HCEC 1CT (cell line): ENCODE measurements at places on chromosomes 5 and 9.

DNA sequence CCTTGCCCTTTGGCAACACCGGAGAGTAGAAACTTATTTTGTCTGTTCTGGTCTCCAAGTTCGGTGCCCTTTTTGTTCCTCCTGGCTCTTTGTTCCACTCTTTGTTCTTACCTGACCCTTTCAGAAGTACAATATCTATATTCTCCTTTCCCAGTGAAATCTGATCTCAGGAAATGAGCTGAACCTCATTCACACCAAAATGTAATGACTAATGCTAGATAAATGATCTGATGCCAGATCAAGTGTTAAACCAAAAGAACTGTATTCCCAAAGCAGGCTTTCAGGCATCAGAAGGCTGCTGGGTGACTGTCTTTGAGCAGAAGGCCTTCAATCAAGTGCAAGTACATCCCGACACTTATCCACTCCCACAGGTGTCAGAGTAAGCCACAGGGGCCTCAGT, 156.4 kb downstream of the SPOCK1 start:
- DNase-seq: no peak

GRCh38 chr9:89622933-89623861, 18.4 kb downstream of the GADD45G start:
- DNase-seq: no peak

- DNase-seq: no peak
These were observed 57.9 kb downstream of the CSNK1A1 start for GRCh38 chr5:149493316-149493715.

- DNase-seq: no peak
These were observed 252.8 kb upstream of the TRIM32 start for GRCh38 chr9:116434314-116434713.

DNA sequence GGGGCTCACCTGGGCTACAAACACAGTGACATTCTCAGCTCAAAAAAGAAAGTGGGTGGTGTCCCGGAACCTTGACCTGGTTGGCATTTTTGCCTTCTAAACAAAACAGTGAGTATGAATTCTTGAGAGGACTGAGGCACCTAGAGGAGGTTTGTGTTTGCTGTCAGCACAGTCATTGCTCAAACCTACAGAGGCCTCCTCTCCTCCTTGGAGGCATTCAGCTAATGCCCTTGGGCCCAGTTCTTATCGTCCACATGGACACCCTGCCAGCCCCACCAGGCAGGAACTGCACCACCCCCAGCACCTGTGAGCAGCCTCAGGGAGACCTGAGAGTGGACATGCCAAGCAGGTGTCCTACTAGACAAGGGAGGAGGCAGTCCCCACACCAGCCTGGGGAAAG, 156.7 kb downstream of the SYK start:
- DNase-seq: no peak

DNA sequence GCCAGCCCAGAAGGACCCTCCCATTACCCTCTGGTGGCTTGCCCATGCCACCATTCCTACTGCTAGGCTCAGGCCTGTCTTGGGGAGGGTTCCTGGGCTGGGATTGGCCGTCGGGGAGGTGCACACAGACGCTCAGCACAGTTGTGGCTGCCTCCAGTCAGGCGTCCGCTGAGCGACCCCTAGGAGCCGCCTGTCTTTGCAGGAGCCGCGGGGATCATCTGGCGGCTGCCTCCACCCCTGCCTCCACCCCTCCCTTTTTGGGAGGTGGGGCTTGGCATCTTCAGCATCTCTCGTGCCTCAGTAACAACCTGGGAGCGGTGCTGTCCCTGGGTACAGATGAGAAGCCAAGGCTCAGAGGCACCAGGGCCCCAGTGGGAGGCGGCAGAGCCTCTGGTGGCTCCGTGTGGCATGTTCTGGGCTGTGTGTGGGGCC, 39.6 kb downstream of the RXRA start:
- no peak for DNase-seq

- DNase-seq: peak; percentile 61
These were observed 22.1 kb upstream of the TPD52L3 start for GRCh38 chr9:6305954-6306563.
